ENCODE measurements at places on chromosomes 6 and 20.
A peak's percentile ranks its signal among the peaks of the same experiment; 100 is the strongest.

DNA sequence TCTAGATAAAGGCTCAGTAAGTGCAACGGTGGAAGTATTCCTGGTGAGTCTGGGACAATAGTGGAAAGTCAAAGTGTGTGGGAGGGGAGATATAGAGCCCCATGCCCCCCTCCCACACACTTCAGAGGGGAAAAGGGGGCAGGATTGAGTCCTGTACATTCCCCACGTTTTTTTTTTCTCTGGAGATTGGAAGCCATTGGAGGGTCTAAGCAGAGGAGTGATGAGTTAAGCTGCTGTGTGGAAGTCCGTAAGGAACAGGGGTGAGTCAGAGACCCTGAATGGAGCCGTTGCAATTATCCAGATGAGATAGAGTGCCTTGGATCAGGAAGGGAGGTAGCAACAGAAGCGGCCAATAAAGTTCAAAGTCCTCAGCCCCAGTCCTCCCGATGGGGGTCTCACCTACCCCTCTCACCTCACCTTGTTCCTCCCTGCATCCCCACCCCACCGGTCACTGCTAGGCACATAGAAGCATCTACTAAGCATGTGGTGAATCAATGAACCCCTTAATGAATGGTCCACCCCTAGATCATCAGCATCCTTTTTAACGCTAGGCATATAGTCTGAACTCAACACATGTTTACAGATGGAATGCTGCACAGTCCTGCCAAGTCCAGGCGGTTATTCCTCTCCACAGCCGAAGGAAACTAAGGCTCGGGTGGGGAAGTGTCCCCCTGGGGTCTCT is 662 bp upstream of the SLC9A8 start:
- DNase-seq, result no peak

DNA sequence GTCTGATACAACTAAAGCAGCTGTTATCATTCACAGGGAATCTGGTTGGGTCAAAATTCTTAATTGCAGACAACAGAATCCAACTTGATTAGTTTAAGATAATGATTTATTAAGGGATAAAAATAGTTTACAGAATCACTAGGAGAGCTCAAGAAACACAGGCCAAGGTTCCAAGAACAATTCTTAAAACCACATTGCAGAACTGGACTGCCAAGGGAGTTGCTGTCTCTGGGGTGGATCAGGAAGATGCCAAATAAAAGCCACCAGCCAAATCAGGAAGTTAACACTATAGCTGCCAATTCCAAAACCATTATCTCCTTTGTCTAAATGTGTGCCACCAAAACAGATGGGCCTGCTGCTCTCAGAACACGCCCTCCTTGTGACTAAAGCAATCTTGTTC is 53.7 kb downstream of the NUDT3 start:
- no peak for DNase-seq

DNA sequence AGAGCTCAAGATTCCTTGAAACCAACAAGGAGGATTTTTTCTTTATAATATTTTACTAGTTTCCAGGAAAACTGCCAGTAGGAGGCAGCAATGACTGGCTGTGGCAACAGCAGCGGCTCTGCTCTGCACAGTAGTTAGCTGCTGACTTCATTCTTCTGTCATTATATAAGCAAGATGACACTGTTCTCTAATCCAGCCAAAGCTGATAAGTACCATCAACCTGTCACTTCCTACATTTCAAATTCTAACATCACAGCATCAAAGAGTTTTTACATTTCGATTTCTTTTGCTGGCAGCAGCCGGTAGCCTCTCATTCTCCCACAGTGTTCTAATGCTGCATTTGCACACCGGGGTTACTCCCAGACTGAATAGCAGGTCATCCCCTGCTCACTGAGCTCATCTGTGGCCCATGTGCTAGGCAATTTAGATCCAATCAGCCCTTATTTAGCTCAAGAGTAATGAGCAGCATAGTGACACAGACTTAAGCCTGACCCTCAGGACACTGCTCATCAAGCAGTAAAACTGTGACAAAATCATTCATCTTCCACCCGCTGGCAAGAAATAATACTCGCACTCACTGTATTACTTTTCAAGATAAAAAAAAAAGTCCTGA is 67.8 kb downstream of the MMS22L start:
- DNase-seq, result peak; percentile 59

- DNase-seq, result no peak
Measured at GRCh38 chr6:110181131-110182030, 1.2 kb downstream of the CDC40 start.

- DNase-seq, result no peak
Measured at GRCh38 chr20:38152621-38153221, 12.3 kb downstream of the TGM2 start.

DNA sequence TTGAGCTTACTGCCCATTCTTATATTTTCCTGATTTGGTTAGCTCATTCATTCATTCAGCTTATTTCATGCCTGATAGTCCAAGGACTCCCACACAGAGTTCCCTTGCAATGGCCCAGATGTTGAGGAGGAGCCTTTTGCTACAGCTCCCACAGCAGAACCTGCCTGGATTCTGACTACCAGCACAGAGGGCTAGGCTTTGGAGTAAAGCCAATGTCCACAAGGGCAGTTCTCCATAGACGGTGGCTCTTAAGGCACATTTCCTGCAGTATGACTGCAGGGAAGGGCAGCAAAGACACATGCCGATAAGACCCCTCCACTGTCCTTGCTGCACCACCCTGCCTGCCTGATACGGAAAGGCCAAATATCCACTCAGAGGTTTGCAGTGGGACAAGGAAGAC is 112.3 kb upstream of the SYNDIG1 start:
- DNase-seq, result no peak

DNA sequence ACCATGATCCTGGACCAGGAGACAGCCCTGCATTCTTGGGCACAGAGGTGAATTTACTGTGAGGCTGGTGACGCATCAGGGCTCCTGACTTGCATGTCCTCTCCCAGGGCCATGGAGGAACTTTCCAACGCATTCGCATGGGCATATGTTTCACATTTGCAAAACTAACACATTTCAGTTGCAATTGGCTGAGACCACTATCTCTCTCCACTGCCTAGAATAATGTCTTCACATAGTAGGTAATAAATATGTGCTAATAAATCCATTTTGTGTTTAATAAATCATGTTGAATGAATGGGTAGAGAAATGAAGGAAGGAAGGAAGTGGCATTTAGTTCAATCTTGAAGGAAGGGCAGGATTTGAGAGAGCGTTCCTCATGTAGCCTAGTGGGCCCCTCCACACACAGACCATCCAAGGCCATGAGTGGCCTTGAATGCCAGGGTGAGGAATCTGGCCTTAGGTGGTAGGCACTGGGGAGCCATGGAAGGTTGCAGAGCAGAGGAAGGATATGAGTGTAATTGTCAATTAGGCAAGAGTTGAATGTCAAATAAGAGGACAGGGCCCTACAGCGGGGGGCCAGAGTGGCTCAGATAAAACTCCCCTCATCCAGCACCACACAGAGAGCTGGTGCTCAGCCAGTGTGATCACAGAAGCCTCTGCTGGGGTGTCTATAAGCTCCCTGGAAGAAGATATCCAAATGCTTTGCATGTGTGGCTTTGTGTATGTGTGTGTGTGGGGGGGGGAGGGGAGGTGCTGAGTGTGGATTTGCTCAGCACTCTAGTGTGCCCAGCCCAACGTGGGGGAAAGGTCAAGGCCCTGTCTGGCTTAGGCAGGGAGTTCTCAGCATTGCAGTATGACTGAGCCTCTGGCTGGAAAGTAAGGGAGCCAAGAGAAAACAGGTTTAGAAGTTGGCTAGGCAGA is 30.9 kb upstream of the CCN5 start:
- no peak for DNase-seq

DNA sequence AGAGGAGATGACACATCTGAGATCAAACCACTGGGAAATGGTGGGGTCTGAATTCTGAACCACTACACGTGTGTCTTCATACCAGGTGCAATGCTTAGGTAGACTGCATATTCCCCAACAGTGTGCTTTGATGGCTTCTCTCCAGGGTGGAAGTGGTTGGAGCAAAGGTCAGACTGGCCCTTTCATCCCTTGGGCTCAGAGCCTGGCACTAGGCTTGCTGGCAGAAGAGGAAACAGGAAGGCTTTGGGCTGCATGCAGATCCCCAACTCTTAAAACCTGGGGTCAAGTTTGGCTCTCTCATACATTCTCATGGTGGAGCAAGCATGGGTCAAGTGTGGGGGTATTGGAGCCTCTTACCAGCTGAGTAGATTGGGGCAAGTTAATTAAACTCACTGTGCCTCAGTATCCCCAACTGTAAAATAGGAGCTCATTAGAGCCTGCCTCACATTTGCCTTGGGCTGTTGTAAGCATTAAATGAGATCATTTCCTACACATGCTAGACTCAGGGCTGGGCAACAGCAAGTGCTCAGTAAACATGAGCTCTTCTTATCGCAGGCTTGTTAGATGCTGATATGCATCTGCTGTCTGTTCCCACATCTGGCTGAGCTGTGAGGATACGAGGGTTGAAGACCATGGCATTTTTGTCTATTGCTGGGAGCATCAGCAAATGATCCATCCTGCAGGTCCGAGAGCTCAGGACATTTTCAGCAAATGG is 51.6 kb upstream of the FAM83D start:
- DNase-seq, result no peak
